Right lobe of liver (tissue), 6 donors: ENCODE measurements at places on chromosomes 7 and 10. TPM values are rescaled to one million over a fixed set of nuclear protein-coding genes. Genes with fewer than 3 reads are reported as not detected.

DNA sequence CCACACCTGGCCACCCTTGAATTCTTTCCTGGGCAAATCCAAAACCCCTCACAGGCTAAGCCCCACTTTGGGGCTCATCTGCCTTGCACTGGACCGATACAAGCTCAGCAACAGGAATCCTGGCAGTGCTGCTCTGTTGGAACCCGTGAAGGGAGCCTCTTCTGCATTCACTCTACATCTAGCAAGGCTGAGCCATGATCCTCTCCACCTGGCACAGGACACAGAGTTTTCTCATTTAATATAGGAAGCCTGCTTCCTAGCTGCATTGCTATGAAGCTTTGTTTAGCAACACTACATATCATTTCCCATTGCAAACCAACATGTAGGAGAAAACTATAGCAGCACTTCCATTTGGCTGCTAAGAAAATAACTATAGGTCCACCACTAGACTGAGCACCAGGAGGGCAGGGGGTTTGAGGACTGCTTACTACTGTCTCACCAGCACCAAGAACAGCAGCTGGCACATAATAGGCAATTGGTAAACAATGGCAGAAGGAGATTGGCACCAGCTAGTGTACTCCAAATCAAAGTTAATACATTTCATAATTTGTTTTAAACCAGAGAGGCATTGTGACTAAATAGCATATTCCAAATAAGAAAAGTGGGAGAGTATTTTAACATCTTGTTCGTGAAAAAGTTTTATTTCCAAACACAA, 56.1 kb downstream of the CPVL start:
- H3K36me3 ChIP-seq, result no peaks in the 10 kb centered on the region
- no peak overlapping the region for H3K27ac ChIP-seq
- H3K27me3 ChIP-seq, result no peaks in the 10 kb centered on the region
- DNase-seq, result no peak

The TMEM243 gene
- 5.1 TPM for total RNA-seq

DNA sequence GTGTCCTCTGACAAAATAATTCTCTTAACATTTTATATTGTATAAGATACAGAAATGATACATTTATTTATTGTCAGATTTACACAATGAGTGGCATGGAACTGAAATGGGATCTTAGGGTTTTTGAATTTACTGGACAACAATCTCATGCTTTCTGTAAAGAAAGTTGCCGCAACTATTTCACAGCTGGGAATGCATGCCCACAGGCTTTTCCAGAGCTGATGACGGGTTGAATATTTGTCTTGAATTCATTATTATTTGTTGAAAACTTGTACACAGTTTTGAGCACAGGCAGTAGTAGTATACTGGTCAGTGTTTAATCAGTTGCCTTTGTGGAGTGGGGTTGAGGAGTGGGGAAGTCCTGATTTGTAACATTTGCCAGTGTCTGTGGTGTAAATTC, 20.5 kb upstream of the MRC1 start:
- H3K27ac ChIP-seq, result no peak overlapping the region
- H3K4me1 ChIP-seq, result no peaks in the 10 kb centered on the region
- DNase-seq, result no peak
- H3K36me3 ChIP-seq, result no peaks in the 10 kb centered on the region
- peaks cover 15% of the 10 kb centered on the region for H3K27me3 ChIP-seq

DNA sequence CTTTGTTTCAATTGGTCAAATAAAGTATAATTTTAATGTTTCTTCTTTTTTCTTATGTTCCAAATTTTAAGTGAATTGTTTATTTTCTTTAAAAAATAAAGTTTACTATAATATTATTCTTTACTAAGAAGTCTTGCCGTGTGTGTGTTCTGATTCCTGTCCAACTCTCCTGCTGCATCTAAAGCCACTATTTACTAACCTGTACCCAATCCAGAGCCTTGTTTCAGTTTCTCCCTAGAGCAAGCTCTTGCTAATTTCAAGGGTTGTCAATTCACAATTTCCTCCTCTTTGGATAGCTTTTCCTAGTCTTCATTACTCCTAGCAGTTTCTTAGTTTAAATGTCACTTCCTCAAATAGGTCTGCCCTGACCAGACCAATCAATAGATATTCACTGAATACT, 314.9 kb upstream of the SEMA3A start:
- DNase-seq, result no peak
- H3K27ac ChIP-seq, result no peak overlapping the region
- H3K27me3 ChIP-seq, result no peaks in the 10 kb centered on the region
- H3K36me3 ChIP-seq, result no peaks in the 10 kb centered on the region
- H3K4me3 ChIP-seq, result no peak overlapping the region
- no peaks in the 10 kb centered on the region for H3K4me1 ChIP-seq

GRCh38 chr10:71512761-71513539, 116.2 kb downstream of the CDH23 start:
- no peaks in the 10 kb centered on the region for H3K27me3 ChIP-seq
- no peaks in the 10 kb centered on the region for H3K36me3 ChIP-seq
- DNase-seq, result no peak

GRCh38 chr10:68721673-68722335, 765 bp downstream of the CCAR1 start:
- H3K4me1 ChIP-seq, result no peaks in the 10 kb centered on the region
- H3K36me3 ChIP-seq, result peaks cover 18% of the 10 kb centered on the region
- H3K27me3 ChIP-seq, result no peaks in the 10 kb centered on the region
- H3K27ac ChIP-seq, result peak overlapping the region; percentile 89

- no peaks in the 10 kb centered on the region for H3K27me3 ChIP-seq
- H3K4me1 ChIP-seq, result no peaks in the 10 kb centered on the region
- no peak overlapping the region for H3K27ac ChIP-seq
Observed at GRCh38 chr10:122336961-122337360, 37.5 kb upstream of the PLEKHA1 start.

DNA sequence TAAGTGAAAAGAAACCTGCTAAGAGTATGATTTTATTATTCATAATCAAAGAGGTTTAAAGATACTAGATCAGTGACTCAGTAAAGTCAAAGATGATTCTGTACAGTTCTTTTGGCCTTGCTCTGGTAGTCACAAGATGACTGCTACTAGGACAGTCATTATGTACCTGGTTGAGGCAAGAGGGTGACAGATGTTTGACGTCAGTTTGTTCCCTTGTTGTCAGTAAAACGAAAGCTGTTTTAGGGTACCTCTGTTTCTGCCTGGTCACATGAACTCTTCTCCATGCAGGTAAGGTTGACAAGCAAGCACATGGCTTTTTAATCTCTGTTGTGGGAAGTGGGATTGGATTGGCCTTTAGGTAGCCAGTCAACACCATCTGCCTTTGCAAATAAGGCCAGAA, 308.0 kb downstream of the EXOC4 start:
- no peak overlapping the region for H3K27ac ChIP-seq
- no peak overlapping the region for H3K4me3 ChIP-seq
- no peaks in the 10 kb centered on the region for H3K4me1 ChIP-seq
- no peak for DNase-seq
- no peaks in the 10 kb centered on the region for H3K36me3 ChIP-seq

The ELN gene
- 3.0 TPM for total RNA-seq

- no peaks in the 10 kb centered on the region for H3K36me3 ChIP-seq
- no peak for DNase-seq
- no peaks in the 10 kb centered on the region for H3K4me1 ChIP-seq
Observed at GRCh38 chr10:30734901-30735300, 105.3 kb upstream of the LYZL2 start.

- H3K4me1 ChIP-seq, result peaks cover 58% of the 10 kb centered on the region
- no peaks in the 10 kb centered on the region for H3K36me3 ChIP-seq
- no peak for DNase-seq
Observed at GRCh38 chr10:14583252-14583651, 191.4 kb downstream of the FAM107B start.

The DENND10 gene
- 44.7 TPM for total RNA-seq

DNA sequence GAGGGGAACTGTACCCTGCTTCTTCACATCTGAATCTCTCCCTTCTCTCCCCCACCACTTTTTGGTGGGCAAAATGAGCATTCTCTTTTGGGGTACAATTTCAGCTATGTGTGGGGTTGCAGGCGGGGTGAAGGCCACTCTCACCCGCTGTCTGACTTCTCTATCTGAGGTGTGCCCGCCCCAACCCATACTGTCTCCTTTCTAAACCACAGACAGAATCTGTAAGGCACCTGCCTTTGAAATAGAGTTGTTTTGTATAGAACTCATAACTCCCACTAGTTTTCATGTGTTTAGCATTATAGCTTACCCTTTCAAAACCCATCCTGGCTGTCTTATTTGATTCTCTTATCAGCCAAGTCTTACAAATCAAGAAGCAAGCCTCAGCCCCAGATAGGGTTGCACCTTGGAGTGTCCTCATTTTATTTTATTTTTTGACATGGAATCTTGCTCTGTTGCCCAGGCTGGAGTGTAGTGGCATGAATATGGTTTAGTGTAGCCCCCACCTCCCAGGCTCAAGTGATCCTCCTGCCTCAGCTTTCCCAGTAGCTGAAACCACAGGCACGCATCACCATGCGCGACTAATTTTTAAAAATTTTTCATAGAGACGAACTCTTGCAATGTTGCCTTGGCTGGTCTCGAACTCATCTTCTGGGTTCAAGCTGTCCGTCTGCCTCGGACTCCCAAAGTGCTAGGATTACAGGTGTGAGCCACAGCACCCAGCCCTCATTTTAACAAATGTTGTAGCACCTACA, 11.9 kb downstream of the TSPAN14 start:
- no peaks in the 10 kb centered on the region for H3K27me3 ChIP-seq
- H3K4me3 ChIP-seq, result no peak overlapping the region
- no peak for DNase-seq

GRCh38 chr10:70459061-70459773, 17.7 kb upstream of the NODAL start:
- no peaks in the 10 kb centered on the region for H3K27me3 ChIP-seq
- no peaks in the 10 kb centered on the region for H3K36me3 ChIP-seq
- H3K4me3 ChIP-seq, result no peak overlapping the region
- DNase-seq, result no peak
- H3K27ac ChIP-seq, result no peak overlapping the region
- H3K4me1 ChIP-seq, result no peaks in the 10 kb centered on the region

- no peak for DNase-seq
- H3K4me3 ChIP-seq, result no peak overlapping the region
- no peaks in the 10 kb centered on the region for H3K36me3 ChIP-seq
- no peak overlapping the region for H3K27ac ChIP-seq
- H3K4me1 ChIP-seq, result no peaks in the 10 kb centered on the region
Observed at GRCh38 chr10:125052146-125052545, 108.2 kb downstream of the CTBP2 start.

- peak within 1 kb of the TSS; percentile 72 for H3K27ac ChIP-seq
- no peaks in the 10 kb centered on the region for H3K27me3 ChIP-seq
- H3K36me3 ChIP-seq, result peaks cover 32% of the 10 kb centered on the region
Observed at GRCh38 chr7:99616359-99617191, at the start of gene ZSCAN25. ZSCAN25 (plus strand) TSS chr7:99616946; CDS start chr7:99619607, 2,661 bp downstream.

- H3K27ac ChIP-seq, result no peak overlapping the region
- no peak overlapping the region for H3K4me3 ChIP-seq
- H3K4me1 ChIP-seq, result no peaks in the 10 kb centered on the region
Observed at GRCh38 chr10:97199152-97199551, 13.4 kb upstream of the SLIT1 start.

GRCh38 chr7:130141161-130141883, 63.9 kb downstream of the TMEM209 start:
- no peaks in the 10 kb centered on the region for H3K27me3 ChIP-seq
- DNase-seq, result no peak
- peak overlapping the region; percentile 18 for H3K27ac ChIP-seq
- peak overlapping the region; percentile 32 for H3K4me3 ChIP-seq
- H3K4me1 ChIP-seq, result no peaks in the 10 kb centered on the region

The NKX1-2 gene
- total RNA-seq, result not detected

DNA sequence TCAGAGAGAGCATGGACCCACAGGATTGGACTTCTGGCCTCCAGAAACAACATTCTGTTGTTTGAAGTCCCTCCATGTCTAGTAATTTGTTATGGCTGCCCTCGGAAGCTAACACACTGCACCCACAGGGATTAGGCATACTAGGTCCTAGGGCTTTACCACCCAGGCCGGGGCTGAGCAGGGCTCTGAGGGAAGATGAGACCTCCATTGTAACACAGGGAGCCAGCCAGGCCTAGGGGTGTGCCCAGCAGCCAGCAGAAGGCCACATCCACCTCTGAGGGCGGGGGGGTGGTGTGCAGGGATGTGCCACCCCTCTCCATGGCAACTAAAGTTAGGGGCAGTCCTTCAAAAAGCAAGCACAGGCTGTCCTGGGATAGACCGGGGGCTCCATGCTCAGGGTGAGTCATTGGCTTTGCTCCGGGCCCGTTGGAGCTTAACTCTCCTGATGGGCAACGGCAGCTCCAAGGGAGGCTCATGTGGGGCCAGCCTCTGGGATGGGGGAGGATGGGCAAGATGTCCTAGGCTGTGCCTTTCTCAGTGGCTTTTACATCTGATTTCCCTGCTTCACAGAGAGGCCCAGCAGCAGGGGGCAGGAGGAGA, 96.6 kb upstream of the GPR26 start:
- H3K4me1 ChIP-seq, result no peaks in the 10 kb centered on the region
- no peak overlapping the region for H3K27ac ChIP-seq
- H3K36me3 ChIP-seq, result no peaks in the 10 kb centered on the region
- H3K27me3 ChIP-seq, result no peaks in the 10 kb centered on the region
- DNase-seq, result no peak
- H3K4me3 ChIP-seq, result no peak overlapping the region

The PLPP4 gene
- total RNA-seq, result 0.35 TPM

GRCh38 chr10:19853831-19854230, 37.6 kb downstream of the PLXDC2 start:
- H3K4me1 ChIP-seq, result no peaks in the 10 kb centered on the region
- H3K27ac ChIP-seq, result no peak overlapping the region
- H3K27me3 ChIP-seq, result no peaks in the 10 kb centered on the region
- DNase-seq, result no peak
- no peak overlapping the region for H3K4me3 ChIP-seq

DNA sequence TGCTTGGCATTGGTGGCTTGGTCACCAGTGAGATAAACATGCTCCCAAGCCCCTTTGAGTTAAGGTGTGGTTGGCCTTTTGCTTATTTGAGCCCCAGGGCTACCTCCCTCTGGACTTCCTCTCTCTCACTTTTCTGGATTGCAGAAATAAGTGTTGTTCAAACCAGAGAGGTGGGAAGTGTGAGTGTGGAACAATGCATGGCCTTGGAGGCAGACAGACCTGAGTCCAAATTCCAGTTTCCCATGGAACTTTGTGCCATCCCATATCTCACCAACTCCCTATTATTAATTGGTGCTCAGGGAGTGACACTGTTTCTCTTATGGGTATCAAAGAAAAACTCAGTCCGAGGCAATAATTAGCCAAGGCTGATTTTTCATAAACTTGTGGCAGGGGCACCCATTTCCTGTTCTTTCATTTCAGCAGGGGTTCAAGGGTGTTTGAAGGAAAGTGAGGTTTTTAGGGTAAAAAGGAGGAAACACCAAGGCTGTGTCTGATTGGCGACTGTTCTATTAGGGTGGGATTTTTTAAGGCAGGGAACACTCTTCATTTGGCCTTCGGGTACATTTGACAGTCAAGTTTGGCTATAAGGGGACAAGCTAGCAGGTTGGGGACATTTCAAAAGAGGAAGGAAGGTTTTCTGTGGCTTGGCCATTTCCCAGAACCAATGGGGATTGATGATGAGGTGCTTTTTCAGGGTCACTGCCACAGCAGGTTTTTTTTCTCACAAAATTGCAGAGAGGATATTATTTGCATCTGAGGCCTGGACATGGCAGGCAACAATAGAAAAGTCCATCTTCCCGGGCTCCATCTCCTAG, 148.8 kb upstream of the NPY start:
- no peaks in the 10 kb centered on the region for H3K27me3 ChIP-seq
- H3K27ac ChIP-seq, result no peak overlapping the region
- no peaks in the 10 kb centered on the region for H3K36me3 ChIP-seq
- no peaks in the 10 kb centered on the region for H3K4me1 ChIP-seq
- DNase-seq, result no peak

DNA sequence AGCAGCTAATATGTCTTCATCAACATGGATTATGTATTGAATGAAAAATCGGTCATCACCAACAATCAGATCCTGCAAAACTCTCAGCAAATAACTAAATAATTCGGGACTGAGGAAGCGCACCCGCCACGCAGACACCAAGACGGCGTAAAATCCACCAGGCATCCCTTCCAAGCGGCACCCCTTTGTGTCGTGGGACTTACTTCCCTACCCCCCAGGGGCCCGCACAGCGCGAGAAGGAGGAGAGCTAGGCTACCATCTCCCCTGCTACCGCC, 721 bp downstream of the ARL3 start:
- no peaks in the 10 kb centered on the region for H3K36me3 ChIP-seq
- H3K4me1 ChIP-seq, result peaks cover 3% of the 10 kb centered on the region
- DNase-seq, result no peak
